Bronchial smooth muscle cell (primary cell): ENCODE measurements at places on chromosomes 2 and 18. TPM values are rescaled to one million over a fixed set of nuclear protein-coding genes. Genes with fewer than 3 reads are reported as not detected.

MSTN gene
- 0.09 and 0.16 TPM in 2 replicates for total RNA-seq

IHH gene
- under 0.01 TPM in 1 of 2 replicates, not detected in the other for total RNA-seq

TSPYL6 gene
- not detected in 2 replicates for total RNA-seq

FHL2 gene
- total RNA-seq, result 50.2 and 85.7 TPM in 2 replicates

COL4A3 gene
- total RNA-seq, result under 0.01 and 0.43 TPM in 2 replicates

CAVIN2 gene
- total RNA-seq, result 9.7 and 25.4 TPM in 2 replicates

OTX1 gene
- under 0.01 and 0.32 TPM in 2 replicates for total RNA-seq

ALPP gene
- not detected in 2 replicates for total RNA-seq

MAPK4 gene
- total RNA-seq, result under 0.01 TPM in 1 of 2 replicates, not detected in the other

GALNT5 gene
- total RNA-seq, result 30.1 and 160 TPM in 2 replicates
